ENCODE measurements at places on chromosomes 7 and 10. TPM values are rescaled to one million over a fixed set of nuclear protein-coding genes. Genes with fewer than 3 reads are reported as not detected.

Gene PRRT4
- total RNA-seq = not detected

Gene PAXIP1
- total RNA-seq = 4.4 TPM

Gene FRAT2
- total RNA-seq = 9.4 TPM

Gene ITIH5
- 1.8 TPM for total RNA-seq

Gene ADAM12
- 0.63 TPM for total RNA-seq

Gene RELN
- total RNA-seq = 899 TPM

Gene PLXDC2
- total RNA-seq = 0.32 TPM

Gene CAPZA2
- 292 TPM for total RNA-seq

Gene MAT1A
- total RNA-seq = not detected

Gene PNLIPRP2
- not detected for total RNA-seq

Gene FAM237B
- not detected for total RNA-seq

Measured in bladder microvascular endothelial cell (primary cell).